ENCODE measurements at places on chromosomes 13 and 19. TPM values are rescaled to one million over a fixed set of nuclear protein-coding genes. Genes with fewer than 3 reads are reported as not detected.
A peak's percentile ranks its signal among the peaks of the same experiment; 100 is the strongest.

DNA sequence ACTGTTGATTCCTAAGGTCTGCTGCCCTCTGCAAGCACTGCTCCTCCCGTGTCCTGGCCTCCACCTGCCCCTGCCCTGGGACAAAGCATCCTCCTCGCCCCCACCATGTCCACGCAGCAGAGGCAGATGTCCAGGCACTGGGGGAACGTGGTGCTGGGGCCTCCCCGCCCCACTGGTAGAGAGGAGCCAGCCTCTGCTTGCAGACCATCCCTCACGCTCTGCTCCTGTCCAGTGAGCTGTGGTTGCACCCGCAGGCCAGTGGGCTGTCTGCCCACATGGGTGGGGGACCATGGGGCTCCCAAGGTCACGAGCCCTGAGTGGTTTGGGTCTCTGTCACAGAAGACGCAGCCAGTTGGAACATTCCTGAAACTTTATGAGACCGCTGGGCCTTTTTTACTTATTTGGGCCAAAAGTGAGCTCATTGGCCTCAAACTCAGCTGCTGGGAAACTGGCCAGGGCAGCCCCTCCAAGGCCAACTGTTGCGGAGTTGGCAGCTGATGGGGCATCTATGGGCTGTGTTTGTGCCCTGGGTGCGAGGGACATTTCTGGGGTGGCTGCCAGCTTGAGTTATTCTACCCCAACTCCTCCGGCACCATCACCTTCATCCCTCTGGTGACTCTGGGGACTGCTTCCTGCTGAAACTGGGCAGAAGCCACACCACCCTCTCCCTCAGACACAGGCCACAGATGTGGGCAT lies 64.8 kb upstream of the F7 start:
- DNase-seq = no peak

DNA sequence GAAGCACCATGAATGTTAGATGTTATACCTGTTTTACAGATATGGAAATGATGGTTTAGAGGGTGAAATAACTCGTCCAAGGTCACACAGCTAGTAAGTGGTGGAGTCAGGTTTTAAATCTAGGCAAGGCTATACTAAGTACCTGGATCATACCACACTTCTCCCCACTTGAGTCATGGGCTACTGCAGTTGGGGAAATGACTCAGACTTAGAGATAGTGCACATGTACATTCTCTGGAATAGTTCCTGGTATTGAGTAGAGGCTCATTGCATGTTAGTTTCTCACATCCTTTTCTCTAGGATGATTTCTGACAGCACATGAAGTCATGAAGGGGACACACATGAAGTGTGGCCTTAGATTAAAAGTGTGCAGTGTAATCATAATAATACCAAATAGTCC lies 76.2 kb upstream of the TNFSF11 start:
- no peak for DNase-seq

- no peak for DNase-seq
Measured at GRCh38 chr13:107065036-107065435, 497.1 kb upstream of the ARGLU1 start.

DNA sequence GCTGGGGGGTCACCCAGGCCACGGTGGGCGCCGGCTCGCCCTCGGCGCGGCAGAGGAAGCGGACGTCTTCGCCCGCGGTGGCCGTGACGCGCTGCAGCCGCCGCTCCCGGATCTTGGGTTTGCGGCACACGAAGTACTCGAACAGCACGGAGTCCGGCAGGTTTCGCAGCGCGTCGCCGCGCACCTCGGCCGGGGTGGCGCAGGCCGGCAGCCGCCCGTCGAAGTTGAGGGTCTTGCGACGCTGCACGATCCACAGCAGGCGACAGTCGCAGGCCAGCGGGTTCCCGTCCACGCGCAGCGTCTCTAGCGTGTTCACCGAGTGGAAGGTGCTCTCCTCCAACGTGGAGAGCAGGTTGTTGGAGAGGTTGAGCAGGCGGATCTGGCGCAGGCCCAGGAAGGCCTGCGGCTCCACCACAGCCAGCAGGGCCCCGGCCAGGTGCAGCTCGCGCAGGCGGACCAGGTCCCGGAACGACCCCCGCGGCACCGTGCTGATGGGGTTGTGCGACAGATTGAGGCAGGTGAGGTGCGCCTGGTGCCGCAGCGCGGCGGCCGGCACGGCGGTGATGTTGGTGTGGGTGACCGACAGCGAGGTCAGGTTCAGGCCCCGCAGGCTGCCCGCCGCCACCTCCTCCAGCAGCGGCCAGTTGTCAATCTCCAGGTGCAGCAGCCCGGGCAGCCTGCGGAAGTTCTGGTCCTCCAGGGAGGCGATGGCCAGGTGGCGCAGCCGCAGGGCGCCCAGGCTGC lies 8.6 kb upstream of the PEAK3 start:
- DNase-seq = no peak

Gene ATP1A3
- total RNA-seq = 149 TPM

DNA sequence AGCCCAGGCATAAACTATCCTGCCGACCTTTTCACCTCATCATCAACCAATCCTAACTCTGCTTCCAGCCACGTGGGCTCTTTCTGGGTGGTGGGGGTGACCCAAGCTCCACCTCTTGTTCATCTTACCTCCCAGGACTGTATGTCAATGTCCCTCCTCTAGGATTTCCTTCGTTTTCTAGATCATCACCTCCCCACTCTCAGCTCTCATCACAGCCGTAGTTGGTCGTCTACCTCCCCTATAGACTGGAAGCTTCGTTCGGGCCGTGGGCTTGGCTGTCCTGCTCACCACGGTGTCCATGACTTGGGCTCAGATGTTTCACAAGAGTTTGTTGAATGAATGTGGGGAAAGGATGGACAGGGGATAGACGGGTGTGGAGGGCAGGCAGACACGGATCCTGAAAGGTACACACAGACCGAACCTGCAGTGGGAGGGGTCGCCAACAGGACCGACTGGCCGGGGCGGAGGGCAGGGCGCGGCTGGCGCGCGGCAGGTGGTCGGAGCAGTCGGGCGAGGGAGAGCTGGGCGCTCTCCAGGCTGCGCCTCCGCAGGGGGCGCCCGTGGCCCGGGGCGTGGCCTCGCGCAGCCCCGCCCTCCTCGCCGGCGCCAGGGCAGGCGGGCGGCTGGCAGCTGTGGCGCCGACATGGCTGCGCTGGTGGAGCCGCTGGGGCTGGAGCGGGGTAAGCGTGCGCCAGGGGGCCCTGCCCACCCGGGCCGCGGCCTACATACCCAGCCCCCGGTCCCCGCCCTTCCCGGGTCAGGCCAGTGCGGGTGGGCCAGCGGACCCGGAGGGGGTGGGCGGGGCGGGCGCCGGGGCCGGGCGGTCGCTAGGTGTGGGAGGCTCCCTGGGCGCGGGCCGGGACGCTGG lies at the start of gene LIN7B:
Gene LIN7B, plus strand, starts transcription at position 609 of the 868 bp plus-strand sequence. Its CDS starts 35 bp downstream, at position 644.
- DNase-seq = peak; percentile 95

GRCh38 chr13:42009057-42009456 lies 39.4 kb upstream of the DGKH start:
- no peak for DNase-seq

- DNase-seq = no peak
Measured at GRCh38 chr13:25602176-25602575, 230.4 kb downstream of the ATP8A2 start.

Gene CILP2
- 0.82 TPM for total RNA-seq

- DNase-seq = no peak
Measured at GRCh38 chr13:38693168-38693567, 6.3 kb downstream of the FREM2 start.

DNA sequence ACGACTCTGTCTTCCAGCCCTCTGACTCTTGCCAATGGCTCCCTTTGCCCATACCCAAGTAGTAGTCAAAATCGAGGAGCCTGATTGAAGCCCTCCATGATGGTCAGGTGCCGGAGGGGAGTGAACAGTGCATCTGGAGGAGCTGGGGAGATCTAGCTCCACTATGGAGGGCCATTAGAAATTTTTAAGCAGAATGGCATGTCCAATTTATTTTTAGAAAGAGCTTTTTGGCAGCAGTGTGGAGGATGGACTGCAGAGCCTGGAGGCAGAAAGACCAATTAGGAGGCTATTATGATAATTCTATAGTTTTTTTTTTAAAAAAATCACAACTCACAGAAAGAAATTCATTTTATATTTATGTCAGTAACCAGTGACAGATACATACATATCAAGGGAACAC lies 92.7 kb upstream of the SLC7A1 start:
- no peak for DNase-seq

DNA sequence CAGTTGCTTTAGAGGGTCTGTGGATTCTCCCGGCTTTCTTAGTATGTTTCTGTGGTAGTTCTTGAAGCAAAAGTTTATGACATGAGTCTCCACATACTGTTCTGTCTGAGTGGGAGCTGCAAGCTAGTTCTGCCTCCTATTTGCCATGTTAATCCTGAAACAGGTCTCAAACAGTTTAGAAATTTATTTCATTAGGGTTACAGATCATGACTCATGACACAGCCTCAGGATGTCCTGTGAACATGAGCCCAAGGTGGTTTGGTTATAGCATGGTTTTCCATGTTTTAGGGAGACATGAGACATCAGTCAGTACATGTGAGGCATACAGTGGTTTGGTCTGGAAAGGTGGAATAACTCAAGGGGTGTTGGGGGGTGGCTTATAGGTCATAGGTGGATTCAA lies 77.5 kb downstream of the FNDC3A start:
- DNase-seq = no peak

Gene PSG7
- not detected for total RNA-seq

DNA sequence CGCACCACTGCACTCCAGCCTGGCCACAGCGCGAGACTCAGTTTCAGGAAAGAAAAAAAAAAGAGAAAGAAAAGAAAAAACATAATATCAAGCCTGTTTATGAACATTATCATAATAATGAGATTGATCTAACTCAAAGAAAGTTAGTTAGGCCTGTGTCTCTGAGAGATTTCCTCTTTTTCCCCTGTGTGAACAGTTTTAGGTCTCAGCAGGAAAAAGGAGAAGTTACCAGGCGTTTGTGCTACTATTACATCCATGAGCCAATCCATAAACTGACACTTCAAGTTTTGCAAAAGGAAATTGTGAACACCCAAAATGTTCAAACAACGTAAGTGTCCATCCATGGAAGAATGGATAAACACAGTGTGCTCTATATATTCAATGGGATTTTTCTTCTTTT lies 3.8 kb downstream of the TARM1 start:
- DNase-seq = no peak

DNA sequence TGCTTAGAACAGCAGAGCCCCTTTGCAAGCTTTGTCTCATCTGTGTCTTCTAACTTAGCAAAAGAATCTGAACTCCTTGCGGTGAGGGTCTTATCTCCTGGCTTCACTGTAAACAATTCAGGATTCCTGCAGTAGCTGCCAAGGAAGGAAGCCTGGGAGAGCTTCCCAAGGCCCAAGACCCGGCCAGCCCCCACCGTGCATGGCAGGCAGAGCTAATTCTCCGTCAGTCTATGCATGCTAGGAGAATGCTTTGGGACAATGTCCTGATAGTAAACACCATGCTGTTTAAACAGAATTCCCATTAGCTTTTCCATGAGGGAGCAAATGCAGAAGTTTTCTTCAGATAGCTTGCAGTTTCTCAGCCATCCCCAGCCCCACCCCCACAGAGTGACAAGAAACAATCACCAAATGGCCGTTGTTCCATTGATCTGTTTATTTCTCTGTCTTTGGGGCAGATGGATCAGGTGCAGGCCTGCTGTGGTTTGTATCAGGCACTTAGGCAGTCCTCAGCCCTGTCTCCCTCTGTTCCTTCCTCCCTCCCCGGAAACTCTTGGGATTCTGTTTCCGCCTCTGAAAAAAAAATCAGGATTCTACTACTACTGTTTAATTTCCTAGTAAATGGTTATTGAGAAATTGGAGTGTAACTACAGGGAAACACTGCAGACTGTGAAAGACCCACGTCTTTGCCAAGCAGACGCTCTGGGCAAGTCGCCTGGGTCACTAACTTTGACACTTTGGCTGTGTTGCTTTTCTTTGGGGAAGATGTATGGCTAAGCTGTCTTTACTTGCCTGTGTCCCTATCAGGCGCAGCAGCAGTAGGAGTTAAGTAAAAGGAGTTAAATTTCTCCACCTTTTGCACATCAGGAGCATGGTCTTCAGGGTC lies 40.7 kb upstream of the SPATA13 start:
- DNase-seq = no peak

Gene C5AR2
- total RNA-seq = under 0.01 TPM

All from frontal cortex (tissue), 4 donors.